CD4-positive, CD25-positive, alpha-beta regulatory T cell (primary cell): ENCODE measurements at places on chromosomes 2 and 18.

GRCh38 chr2:160367887-160368286 lies 125.7 kb downstream of the RBMS1 start:
- no peak for DNase-seq

- no peak for DNase-seq
These were observed 27.6 kb downstream of the NCK2 start for GRCh38 chr2:105772362-105772761.

DNA sequence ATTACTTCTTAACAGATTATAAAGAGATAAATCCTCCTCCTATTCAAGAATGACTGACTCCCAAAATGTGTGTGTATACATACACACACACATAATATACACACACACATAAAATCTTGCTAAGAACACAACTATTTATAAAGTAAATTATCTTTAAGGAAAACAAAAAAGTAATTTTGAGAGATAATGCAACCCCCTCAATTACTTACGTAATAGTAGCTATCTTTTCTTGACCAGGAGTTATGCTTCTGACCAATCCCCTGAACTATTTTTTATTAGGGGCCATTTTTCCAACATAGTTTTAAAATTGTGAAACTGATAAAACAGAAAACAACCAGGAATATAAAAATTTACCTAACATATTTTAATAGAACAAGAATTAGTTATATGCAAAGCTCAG lies 113.0 kb upstream of the CHRNA1 start:
- no peak for DNase-seq

DNA sequence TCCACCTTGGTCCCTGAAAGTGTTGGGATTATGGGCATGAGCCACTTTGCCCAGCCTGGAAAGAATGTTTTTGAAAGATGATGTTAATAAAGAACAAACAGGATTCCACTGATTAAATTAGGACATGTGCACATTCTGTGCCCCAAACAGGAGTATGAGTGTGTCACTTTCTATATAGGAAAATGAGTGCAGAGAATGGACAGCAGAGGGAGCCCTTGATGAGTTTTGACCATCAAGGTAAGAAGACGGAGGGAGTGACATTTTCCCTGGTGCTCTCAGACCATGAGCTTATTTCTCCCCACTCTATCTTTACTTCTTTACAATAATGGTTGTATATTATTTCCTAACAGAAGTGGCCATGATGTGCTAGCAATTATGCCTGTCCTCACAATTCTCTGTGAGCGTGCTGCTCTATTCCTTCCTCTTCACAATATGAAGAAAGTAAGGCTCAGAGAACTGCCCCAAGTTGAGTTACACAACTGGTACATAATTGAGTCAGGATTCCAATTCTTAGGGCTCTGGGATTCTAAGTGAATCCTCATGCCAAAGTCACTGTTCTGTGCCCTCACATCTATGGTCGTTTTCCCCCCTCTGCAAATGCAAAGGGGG lies 20.6 kb downstream of the RPL37A start:
- peak; percentile 72 for DNase-seq

- no peak for DNase-seq
These were observed 86.7 kb downstream of the TMEM18 start for GRCh38 chr2:590214-591175.

DNA sequence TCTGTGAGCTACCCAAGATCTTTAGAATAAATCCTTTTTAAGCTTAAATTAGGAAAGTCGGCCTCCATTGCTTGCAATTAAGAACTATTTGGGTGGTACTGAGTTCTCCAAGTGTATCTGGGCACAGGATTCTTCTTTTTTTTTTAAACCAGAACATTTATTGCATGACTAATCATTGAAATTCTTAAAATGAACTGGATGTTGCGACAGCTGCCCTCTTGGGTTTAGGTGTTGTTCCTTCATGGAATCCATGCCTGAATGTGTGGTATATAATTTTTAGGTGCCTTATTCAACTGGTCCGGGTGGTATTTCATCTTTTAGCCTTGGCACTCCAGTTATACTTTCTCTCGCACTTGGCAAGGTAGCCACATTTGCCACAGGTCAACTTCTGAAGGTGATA lies 14.5 kb upstream of the KCNK3 start:
- DNase-seq: no peak

- no peak for DNase-seq
These were observed 273.5 kb upstream of the HS6ST1 start for GRCh38 chr2:128591861-128592822.

- DNase-seq: no peak
These were observed 3.9 kb upstream of the IL1R2 start for GRCh38 chr2:101987832-101988231.

DNA sequence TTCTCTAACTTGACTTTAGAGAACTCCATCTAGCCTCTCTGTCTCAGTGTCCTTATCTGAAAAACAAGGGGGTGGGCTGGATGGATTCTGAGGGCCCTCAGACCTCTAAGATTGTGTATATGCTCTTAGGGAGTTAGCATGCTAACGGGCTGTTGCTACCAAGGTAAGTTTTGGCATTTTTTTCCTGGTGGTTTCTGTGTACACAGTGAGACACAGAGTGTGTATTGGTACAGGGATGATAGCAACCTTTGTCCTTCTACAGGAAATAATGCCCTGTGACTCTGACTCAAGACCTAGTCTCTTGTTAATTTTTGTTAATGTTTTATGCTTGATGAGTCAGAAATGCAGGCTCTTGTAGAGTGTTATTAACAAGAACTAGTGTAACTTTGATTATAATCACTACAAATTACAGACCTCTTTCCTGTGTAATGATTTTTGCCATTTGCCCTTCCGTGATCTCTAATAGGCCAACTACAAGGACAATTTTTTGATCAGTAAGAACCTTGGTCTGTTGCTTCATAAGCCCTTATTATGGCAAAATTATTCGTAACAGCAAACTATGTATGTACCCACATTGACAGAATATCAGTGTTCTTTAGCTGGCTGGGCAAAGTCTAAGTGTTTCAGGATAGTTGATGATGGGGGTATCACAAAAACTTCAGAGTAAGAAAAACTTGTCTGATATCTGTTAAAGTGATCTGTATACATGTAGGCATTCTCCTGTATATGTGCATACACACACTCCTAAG lies 89.7 kb downstream of the SPTBN1 start:
- no peak for DNase-seq

- no peak for DNase-seq
These were observed 530.0 kb upstream of the ID2 start for GRCh38 chr2:8151888-8152287.
